Fibroblast of lung (primary cell): ENCODE measurements at places on chromosomes 4 and X. TPM values are rescaled to one million over a fixed set of nuclear protein-coding genes. Genes with fewer than 3 reads are reported as not detected.

- no peak overlapping the region for H3K27ac ChIP-seq
- no peak overlapping the region for H3K4me3 ChIP-seq
- no peaks in the 10 kb centered on the region for H3K4me1 ChIP-seq
- no peaks in the 10 kb centered on the region for H3K36me3 ChIP-seq
- no peaks in the 10 kb centered on the region for H3K27me3 ChIP-seq
Observed at GRCh38 chr4:163263606-163264005, 68.8 kb downstream of the NPY1R start.

- DNase-seq: peak; percentile 64
- no peaks in the 10 kb centered on the region for H3K36me3 ChIP-seq
- peak overlapping the region; percentile 71 for H3K4me3 ChIP-seq
- no peaks in the 10 kb centered on the region for H3K4me1 ChIP-seq
Observed at GRCh38 chr4:112523008-112523721, 7.2 kb upstream of the NEUROG2 start.

DNA sequence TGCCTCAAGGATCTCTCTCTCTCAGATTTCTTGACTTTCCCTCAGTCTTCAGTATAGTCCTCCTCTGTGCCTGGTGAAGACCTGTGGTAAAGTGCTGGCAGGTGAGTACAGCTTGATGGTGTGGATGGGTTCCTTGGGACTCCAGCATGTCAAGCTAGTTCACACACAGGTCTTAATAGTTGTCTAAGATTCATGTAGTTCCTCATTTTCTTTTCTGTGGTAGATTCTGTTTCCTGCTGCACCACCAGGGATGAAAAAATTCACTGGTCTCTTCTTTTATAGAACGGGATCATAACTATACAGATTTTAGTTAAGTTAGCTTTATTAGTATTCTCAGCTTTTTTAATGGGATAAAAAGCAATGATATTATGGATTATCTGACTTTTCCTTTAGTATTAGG lies 32.5 kb upstream of the PAQR3 start:
- no peaks in the 10 kb centered on the region for H3K4me1 ChIP-seq
- no peaks in the 10 kb centered on the region for H3K27me3 ChIP-seq
- no peak for DNase-seq
- no peaks in the 10 kb centered on the region for H3K36me3 ChIP-seq

DNAAF6 gene
- not detected in 2 replicates for total RNA-seq

ZXDA gene
- 7.4 and 7.6 TPM in 2 replicates for total RNA-seq

DNA sequence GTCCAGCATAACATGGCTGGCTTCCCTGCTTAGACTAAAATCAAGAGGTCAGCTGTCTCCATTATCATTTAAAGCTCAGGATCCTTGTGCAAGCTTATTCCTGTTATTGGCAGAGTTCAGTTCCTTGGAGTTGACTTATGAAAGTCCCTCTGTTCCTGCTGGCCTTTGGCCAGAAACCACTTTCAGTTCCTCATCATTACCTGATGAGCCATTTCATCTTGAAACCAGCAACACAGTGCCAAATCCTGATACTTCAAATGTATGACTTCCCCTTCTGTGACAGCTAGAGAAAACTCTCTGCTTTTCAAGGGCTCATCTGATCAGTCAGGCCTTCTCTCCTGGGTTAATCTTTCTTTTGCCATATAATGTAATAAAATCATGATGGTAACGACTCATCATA lies 110.6 kb upstream of the FSTL5 start:
- no peak overlapping the region for H3K27ac ChIP-seq
- H3K27me3 ChIP-seq: no peaks in the 10 kb centered on the region

ZFX gene
- 41.1 and 61.9 TPM in 2 replicates for total RNA-seq

- no peak for DNase-seq
- peaks cover 4% of the 10 kb centered on the region for H3K27me3 ChIP-seq
- H3K4me1 ChIP-seq: no peaks in the 10 kb centered on the region
- no peak overlapping the region for H3K4me3 ChIP-seq
Observed at GRCh38 chrX:148498067-148498466, 2.4 kb upstream of the AFF2 start.

PITX2 gene
- 0.26 and 0.33 TPM in 2 replicates for total RNA-seq

TXK gene
- total RNA-seq: 0.26 and 0.66 TPM in 2 replicates

TSPAN7 gene
- not detected in 2 replicates for total RNA-seq

DNA sequence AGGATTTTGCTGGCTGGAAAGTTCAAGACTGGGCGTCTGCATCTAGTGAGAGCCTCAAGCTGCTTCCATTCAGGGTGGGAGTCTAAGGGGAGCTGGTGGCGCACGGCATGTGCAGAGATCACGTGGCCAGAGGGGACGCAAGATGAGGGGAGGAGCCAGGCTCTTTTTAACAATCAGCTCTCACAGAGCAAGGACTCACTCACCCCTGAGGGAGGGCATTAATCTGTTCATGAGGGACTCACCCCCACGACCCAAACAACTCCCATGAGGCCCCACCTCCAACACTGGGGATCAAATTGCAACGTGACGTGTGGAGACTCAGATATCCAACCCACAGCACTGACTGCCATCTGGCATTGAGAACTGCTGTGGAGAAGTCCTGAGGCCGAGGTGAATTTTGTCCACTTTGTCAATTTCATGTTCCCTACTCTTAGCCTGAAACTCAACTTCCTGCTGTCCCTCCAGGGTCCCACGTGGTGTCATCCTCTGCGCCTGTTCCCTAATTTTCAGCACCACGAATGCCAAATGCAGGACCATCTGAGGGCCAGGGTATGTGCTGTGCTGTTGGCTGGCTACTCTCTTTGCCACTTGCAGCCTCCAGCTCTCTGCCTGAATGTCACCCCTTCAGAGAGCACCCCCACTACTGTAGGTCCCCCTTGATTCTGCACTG lies 5.6 kb downstream of the ZFP92 start:
- no peaks in the 10 kb centered on the region for H3K36me3 ChIP-seq
- peaks cover 3% of the 10 kb centered on the region for H3K27me3 ChIP-seq
- H3K4me1 ChIP-seq: no peaks in the 10 kb centered on the region
- no peak overlapping the region for H3K4me3 ChIP-seq
